ENCODE measurements at places on chromosomes 5 and 9.

- DNase-seq: no peak
Measured at GRCh38 chr5:180121826-180122413, 50.4 kb upstream of the RNF130 start.

DNA sequence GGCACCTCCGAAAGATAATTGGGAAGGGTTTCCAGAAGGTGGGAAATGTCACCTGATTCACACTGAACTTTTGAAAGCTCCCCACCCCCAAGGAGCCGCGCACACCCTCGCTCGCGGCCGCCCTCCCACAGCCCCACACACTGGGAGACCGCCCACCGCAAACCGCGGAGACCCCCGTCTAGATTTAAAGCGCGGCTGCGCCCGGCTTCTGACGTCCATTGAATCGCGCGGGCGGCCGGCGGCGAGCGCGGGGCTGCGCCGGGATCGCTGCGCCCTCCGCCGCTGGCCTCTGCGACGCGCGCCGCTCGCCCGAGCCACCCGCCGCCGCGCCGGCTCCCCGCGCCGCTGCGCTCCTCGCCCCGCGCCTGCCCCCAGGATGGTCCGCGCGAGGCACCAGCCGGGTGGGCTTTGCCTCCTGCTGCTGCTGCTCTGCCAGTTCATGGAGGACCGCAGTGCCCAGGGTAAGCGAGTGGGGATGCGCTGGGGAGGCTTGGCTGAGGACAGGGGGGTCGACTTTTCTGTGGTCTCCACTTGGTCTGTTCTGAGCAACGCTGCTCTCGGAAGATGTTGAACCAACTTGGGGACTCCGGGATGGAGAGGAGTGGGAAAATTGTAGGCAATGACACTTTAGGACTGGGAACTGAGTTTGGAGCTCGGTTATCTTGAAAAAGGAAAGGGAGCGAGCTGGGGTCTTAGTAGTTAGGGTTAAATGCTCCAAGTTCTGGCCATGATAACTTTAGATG is at the start of gene FST:
Gene FST (plus strand): TSS at position 214 of the 743 bp plus-strand sequence. CDS start 163 bp downstream, at position 377.
- no peak for DNase-seq

GRCh38 chr5:106876665-106877194 is 794.0 kb downstream of the EFNA5 start:
- no peak for DNase-seq

DNA sequence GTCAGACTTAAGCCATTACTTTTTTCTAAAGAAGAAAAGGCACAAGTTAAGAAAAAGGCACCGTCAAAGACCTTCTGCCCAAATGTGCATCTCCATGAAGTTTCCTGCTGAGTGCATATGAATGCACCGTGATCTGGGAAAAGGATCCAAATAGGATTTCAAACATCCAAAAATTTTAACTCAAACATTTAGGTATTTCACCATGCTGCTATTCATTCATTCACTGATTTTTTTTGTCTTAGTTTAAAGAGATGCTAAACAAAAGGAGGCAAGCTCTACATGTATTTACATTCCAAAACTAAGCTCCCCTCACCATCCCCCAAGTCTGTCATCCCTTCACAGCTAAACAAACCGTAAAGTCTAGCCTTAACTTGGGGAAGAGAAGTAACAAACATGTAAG is 291.9 kb downstream of the ARL15 start:
- no peak for DNase-seq

DNA sequence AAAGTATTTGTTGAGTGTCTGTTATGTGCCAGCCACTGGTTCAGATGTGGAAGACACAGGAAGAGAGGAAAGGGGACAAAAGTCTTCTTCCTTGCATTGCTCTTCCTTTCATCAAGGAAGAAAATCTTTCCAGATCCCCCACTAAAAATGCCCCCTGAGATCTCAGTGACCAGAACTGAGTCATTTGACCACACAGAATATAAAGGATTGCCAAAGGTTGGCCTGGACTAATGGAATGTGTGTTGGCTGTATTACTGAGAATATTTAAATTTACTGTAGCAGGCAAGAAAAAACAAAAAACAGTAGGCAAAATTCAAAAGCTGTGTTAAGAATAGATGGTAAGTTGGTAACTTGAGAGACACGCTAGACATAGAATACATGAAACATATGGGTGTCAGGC is 10.0 kb upstream of the SEPTIN8 start:
- no peak for DNase-seq

- no peak for DNase-seq
Measured at GRCh38 chr9:118482306-118482705, 778.1 kb downstream of the TLR4 start.

GRCh38 chr5:107303171-107303968 is 367.4 kb downstream of the EFNA5 start:
- no peak for DNase-seq

DNA sequence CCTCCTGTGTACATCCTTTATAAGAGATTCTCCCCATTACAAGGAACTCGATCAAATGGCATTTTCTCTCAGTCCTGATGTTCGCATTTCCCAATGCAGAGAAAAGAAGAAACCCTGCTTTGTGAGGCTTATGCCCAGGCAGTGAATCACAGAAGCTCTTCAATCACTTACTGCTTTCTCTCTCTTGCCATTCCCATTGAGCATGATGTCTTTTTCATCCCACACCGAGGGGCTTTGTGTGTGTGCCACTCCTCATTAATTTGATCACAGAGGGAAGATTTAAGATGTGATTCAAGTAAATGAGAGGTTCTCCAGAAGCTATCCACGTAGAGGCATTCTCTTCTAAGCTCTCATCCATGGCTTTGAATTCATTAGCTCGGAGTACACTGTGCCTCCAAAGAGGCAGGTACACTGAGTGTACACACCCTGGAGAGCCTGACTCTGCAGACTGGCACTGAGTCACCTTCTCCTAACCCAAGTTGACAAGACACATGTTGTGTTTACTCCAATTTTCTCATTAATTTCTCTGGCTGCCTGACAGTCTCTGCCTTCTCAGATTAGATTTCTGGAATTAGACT is 45.4 kb downstream of the MFAP3 start:
- no peak for DNase-seq

- DNase-seq: no peak
Measured at GRCh38 chr5:58228896-58229295, 231.0 kb downstream of the PLK2 start.

GRCh38 chr5:31967461-31967860 is 206.7 kb downstream of the GOLPH3 start:
- no peak for DNase-seq

GRCh38 chr9:110320651-110321445 is 16.8 kb downstream of the TXNDC8 start:
- no peak for DNase-seq

DNA sequence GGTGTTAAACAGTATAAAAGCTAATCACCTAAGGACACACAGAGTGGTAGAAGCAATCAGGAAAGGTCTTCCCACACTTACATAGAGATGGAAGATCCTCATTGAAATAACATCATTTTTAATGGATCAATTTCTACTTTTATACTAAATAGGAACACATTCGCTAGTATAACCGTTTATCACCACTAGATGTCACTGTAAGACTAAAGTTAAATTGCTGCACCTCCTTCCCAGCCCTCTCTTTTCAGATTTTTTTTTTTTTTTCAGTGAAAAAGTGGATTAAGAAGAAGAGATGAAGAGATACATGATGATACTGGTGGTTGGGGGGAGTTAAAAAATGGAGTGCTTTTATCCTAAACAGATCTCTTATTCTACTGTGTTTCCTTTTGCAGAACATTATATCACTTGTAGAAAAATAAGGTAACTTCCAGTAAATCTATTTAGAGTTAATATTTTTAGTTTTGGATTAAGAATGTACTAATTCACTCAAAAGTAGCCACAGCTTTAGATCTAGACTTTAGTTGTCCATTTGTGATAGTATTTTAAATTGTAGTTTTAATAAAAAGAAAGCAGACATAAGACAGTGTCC is 116.9 kb upstream of the ARRDC3 start:
- DNase-seq: peak; percentile 35

- DNase-seq: no peak
Measured at GRCh38 chr5:149747833-149748366, 17.8 kb downstream of the PPARGC1B start.

DNA sequence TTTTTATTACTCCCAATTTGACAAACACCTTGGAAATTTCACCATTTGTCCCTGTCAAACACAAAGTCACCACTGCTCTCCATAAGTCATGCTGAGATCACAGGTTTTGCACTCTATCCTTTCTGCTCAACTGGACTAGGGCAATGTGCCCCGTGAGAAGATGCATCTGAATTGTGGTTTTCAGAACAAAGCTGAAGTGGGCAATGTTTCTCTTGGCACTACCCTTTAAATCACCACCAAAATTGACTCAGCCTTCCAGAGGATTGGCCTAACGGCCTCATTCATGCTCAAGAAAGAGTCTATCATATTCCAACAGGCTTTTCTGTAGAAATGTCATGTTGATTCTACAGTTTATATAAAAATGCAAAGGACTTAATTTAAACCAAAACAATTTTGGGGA is 81.0 kb upstream of the TRIO start:
- DNase-seq: no peak

DNA sequence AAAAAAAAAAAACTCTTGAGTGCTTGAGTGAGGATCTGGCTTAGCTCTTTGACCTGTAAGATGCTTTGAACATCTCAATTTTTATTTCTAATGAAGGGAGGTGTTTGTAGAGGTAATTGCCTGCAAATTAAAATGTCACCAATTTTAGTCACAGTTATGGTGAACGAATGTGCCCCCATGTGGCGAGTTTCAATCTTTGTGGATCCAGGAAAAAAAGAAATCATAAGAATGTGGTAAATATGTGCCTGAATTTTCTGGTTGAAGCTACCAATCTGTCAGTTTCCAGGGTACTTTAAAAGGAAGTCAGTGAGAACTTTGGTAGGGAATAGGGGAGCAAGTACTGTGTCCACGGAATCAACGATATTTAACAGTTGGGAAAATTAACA is 1772.4 kb upstream of the CDH9 start:
- no peak for DNase-seq

DNA sequence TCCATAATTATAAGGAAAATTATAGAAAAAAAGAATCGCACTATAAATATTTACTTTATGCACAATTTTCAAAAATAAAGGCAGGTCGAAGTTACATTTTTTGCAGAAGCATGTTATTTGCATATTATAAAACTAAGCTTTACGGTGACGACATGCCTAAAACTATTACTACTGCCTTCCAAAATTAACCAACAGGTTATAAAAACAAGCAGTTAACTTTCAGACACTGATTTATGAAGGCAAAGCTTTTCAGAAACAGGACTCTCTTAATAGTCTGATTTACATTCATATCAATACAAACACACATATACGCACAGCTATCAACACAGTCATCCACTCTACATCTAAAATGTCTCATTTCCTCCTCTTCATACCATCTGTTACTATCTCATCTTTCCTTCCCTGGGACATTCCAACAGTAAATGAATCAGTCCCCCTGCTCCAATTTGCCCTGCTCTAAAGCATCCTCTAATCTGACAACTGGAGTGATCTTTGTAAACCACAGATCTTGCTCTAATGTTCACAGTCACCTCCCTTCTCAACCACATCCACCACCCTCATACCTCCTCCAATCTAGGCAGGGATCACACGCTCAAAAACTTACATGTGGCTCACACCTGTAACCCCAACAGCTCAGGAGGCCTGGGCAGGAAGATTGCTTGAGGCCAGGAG is 21.6 kb downstream of the FBXW11 start:
- peak; percentile 97 for DNase-seq

DNA sequence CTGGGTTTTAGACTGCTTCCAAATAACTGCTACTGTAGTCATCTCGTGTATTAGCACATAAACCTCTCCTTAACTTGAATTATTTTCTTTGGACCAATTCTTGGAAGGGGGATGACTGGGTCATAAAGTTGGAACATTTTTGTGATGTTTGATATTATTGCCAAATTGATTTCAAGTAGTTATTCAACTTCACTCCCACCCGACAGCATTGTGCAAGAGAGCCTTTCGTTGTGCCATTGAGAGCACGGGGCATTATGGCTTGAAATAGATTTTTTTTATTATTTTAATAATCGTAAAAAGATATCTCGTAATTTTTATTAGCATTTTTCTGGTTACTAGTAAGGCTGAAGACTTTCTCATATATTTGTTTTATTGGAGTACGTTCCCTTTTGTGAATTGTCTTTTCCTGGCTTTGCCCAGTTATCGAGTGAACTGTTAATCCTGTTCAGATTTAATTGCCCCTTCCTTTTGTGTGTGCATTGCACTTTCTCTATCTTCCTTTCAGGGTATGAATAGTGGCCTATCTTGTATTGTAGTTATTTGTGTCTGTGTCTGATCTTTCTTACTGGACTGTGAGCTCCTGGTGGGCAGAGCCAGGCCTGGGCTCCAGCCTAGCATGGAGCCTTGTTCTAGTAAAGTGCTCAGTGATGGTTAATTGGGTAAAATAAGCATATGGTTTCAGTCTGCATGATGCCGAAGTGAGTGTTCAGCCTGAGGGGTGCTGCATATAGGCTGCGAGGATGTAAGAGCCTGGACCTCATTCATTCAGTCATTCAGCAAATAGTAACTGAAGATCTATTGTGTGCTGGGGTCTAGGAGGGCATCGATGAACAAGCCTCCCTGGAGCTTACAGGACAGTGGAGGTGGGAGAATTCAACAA is 93.5 kb upstream of the SHB start:
- DNase-seq: no peak

DNA sequence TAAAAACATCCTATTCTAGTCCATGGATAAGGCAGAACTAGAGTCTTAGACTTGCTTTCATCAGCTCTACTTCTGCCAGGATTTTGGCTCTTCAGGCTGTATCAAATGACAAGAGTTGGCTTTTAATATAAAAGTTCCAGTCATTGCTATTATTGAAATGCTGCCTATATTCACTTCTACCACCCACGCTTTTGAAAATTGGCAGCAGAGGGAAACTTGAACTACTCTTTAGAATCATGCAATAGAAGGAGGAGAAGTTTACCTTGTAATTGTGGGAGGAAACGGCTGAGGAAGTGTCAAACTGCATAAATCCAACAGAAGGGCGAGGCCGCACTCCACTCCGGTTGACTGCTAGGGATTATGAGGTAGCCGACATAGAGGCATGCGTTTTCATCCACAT is 122.6 kb upstream of the BASP1 start:
- no peak for DNase-seq

DNA sequence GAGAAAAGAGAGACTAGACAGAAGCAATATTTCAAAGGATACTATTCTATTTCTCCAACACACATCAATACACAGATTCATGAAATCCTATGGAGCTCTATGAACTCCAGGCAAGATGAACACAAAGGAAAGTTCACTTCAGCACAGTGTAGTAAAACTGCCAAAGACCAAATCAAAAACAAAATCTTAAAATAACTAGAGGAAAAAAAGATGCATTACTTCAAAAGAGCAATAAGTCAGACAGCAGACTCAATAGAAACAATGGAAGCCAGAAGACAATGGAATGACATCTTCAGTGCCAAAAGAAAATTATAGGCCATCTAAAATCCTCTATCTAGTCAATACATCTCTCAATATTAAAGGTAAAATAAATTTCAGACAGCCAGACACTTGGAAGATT is 205.3 kb upstream of the TBC1D2 start:
- DNase-seq: no peak

GRCh38 chr5:65010841-65011240 is 242.1 kb downstream of the CWC27 start:
- DNase-seq: no peak

Measured in HS-5 (cell line).